ENCODE measurements at places on chromosomes 3 and 15.

GRCh38 chr3:65445573-65446169 is 593.0 kb downstream of the MAGI1 start:
- DNase-seq, result no peak

DNA sequence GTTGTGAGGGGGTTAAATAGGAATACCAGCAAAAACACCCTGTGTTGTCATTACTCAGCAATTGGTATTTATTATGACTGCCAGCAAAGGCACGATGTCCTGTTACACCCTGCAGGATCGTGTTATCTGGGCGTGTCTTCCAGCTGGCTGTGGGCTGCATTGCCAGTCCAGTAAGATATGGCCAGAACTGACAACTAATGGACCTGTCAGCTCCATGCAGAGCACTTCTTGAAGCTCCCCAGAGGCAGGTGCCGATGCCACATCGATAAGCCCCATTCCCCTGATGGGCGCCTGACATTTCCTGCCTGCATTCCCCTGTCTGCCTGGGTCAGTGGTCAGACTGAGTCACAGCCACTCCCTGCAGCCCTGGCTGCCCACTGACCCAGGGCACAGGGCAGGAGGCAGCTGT is 79.7 kb upstream of the RASGRF1 start:
- peak; percentile 21 for DNase-seq

- no peak for DNase-seq
These were observed 20.5 kb downstream of the ATP8B4 start for GRCh38 chr15:50098545-50098944.

GRCh38 chr3:184977796-184978195 is 165.8 kb downstream of the VPS8 start:
- no peak for DNase-seq

GRCh38 chr3:40248591-40248990 is 60.9 kb upstream of the EIF1B start:
- DNase-seq, result no peak

DNA sequence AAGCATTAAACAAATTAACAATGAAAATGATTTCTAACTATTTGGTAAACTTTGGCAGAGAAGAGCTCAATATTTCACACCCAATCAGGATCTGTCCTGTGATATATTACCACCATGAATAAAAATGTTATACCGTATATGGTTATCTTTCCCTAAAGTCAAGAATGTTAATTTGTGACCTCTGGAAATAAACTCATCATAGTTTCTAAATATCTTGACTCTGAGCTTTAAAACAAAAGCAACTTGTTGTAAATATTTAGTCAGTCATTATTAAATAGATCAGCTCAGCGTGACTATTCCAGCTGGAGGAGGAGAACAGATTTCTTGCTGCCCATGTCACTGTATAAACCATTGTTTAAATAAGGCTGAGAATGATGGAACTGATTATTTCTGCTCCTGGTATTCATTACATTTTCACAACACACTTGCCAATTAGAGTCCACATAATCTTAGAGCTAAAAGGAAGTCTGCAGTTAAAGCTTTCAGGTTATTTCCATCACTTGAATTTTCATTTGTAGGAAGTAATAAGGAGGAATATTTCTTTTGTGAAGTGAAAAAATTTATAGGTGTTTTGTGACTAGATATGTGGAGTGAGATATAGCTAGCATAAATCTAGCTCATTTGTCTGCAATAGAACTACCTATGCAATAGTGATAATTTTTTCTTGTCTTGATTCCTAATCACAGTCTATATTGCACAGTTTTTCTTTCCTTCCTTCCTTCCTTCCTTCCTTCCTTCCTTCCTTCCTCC is 106.5 kb upstream of the P2RY1 start:
- DNase-seq, result no peak

DNA sequence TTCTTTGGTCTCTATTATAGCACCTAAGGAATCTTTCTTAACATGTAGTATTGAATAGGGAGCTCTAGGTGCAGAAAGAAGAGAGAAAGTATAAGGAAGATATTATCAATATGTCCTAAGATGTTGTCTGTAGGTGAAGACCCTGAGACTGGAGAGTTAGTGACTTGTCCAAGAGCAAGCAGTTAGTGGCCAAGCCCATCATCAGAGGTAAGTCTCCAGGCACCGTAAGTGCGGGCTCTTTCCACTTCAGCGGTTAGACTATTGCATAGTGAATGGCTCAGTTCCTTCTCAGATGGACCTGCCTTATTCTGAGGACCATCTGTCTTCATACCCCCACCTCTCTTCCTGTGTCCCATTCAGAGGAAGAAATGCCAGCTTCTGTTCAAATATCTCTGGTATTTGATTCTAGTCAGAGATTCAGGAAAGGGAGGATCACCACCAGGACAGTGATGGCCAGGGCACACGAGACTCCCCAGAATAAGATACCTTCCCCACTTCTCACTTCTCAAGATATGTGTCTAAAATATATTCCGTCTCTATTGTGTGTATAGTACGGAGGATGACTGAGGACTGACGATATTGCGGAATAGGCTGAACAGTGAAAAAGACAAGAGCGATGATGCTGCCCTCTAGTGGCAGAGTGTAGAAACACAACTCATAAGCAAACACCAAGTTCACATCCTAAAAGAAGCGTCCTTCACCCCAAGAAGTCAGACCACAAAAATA is 19.1 kb upstream of the ADGRG7 start:
- DNase-seq, result peak; percentile 58

DNA sequence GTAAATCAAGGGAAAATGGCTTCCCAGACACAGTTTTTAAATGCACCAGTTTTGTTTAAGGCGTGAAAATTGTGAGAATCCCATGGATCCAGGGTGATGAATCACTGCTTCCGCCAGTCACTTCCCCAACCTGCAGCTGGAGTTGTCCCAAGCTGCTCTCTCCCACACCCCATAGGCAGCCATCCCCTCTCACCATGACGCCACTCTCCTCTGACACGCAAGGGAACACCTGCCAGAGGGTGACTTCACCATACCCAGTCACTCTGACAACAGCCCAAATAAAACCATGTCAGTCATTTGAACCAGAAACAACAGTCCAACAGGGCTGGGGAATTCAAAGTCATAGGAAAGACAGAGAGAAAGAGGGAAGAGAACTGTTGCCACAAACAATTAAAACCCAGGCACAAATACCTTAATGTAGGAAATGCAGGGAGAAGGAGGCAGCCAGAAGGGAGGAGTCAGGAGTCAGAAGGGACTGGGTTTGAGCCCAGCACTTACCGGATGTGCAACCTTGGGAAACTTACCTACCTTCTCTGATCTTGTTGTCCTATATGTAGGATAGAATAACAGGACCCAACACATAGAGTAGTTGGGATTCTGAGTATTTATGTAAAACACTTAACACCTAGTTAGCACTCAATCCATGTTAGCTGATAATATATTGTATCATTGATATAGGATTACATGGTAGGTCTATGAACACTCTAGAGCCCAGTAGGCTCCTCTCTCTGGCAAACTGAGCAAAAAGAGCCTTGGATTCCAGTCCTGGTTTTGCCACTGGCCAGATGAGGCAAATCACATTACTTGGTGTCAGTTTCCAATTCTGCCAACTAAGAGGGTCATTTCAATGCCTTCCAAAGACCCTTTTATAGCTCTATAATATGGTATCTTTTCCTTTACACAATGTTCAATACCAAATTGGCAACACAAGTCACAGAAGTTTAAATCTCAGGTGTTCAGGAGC is 326.3 kb upstream of the ICE2 start:
- DNase-seq, result peak; percentile 64

- DNase-seq, result no peak
These were observed 16.7 kb upstream of the ISLR start for GRCh38 chr15:74156678-74157411.

DNA sequence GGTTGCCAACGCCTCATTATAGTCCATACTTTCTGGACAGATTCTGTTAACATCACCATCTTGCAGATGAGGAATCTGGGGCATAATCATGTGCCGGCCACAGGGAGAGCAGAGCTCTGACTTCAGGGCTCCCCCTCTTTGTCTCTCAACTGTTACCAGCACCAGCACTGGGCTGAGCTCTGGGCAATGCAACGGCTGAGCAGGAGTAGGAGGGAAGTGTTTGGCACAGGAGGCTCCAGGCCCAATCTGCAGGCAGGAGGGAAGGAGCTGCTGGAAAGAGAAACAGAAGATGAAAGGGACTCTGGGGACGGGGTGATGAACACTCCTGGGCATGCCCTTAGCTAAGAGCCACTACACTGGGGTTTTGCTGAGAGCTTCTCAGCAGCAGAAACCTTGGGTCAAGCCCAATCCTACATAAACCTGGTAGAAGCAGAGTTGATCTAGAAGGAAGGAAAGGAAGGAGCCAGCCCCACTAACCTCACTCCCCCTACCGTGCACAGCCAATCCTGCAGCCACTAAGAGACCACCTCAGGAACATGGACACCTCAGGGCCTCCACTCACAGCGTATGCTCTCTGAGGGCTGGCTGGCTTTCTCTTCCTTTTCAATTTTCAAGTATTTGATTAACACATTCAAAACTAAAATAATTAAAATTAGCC is 73.1 kb upstream of the SPATA12 start:
- no peak for DNase-seq

- DNase-seq, result no peak
These were observed 10.7 kb upstream of the IQSEC1 start for GRCh38 chr3:13083898-13084297.

- DNase-seq, result no peak
These were observed 119.3 kb upstream of the CCNL1 start for GRCh38 chr3:157279237-157279636.

GRCh38 chr3:139491027-139491700 is 14.8 kb upstream of the RBP2 start:
- DNase-seq, result no peak

DNA sequence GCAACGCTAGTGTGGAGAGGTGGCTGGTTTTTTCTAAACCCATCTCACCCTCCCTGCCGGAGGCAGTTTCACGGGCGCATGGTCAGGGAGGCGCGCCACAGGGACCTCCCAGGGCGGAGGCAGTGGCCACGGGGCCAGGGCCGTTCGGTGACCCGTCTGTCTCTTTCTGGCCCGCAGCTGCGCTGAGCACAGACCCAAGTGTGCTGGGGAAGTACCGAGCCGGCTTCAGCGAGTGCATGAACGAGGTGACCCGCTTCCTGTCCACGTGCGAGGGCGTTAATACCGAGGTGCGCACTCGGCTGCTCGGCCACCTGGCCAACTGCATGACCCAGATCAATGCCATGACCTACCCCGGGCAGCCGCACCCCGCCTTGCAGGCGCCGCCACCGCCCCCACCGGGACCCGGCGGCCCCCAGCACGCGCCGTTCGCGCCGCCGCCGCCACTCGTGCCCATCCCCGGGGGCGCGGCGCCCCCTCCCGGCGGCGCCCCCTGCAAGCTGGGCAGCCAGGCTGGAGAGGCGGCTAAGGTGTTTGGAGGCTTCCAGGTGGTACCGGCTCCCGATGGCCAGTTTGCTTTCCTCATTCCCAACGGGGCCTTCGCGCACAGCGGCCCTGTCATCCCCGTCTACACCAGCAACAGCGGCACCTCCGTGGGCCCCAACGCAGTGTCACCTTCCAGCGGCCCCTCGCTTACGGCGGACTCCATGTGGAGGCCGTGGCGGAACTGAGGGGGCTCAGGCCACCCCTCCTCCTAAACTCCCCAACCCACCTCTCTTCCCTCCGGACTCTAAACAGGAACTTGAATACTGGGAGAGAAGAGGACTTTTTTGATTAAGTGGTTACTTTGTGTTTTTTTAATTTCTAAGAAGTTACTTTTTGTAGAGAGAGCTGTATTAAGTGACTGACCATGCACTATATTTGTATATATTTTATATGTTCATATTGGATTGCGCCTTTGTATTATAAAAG is 1.8 kb downstream of the HES1 start:
- DNase-seq, result peak; percentile 72

All from heart right ventricle (tissue), 16 donors.